ENCODE measurements at places on chromosomes 3 and 15.

DNA sequence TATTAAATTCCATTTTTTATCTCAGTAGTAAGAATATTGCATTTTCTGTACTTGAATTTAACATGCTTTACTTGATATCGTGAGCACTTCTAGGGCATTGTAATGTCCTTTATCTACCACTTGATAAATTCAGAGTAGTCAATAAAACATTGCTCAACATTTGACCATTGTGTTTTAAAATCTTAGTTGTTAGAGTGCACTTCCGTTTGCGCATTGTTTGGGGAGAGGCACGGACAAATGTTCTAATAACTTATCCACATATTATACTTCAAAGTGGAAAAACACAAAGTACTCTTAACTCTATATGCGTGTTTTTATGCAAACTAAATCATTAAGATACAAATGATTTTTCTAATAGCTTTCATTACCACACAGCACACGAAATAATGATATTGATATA, 419 bp downstream of the FAM227B start:
- DNase-seq: no peak

- no peak for DNase-seq
These were observed 32.6 kb downstream of the RFX7 start for GRCh38 chr15:56211064-56211463.

DNA sequence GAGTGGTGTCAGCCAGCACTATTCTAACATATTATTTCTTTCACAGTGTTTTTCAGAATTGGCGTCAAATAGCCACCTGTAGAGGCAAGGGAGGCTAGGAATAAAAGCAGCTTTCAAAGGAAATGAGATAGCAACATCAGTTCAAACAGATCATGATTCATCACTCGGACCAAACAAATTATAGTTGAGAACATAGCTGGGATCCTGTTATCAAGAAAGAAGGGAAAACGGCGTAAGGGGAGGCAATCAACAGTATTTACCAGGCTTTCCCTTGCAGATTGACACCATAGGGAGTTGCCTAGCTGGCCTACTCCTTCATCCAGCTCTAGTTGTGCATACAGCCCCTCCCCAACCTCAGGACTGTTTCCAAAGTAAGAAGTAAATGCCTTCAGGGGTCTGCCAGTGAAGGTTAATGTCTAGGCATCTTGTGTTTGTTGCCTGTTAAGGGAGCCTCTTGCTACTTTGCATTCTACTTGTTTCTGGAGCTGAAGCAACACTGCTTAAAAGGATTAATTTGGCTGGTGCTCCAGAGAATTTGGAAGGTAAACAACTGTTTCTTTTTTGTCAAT, 286.5 kb downstream of the NSUN3 start:
- no peak for DNase-seq

DNA sequence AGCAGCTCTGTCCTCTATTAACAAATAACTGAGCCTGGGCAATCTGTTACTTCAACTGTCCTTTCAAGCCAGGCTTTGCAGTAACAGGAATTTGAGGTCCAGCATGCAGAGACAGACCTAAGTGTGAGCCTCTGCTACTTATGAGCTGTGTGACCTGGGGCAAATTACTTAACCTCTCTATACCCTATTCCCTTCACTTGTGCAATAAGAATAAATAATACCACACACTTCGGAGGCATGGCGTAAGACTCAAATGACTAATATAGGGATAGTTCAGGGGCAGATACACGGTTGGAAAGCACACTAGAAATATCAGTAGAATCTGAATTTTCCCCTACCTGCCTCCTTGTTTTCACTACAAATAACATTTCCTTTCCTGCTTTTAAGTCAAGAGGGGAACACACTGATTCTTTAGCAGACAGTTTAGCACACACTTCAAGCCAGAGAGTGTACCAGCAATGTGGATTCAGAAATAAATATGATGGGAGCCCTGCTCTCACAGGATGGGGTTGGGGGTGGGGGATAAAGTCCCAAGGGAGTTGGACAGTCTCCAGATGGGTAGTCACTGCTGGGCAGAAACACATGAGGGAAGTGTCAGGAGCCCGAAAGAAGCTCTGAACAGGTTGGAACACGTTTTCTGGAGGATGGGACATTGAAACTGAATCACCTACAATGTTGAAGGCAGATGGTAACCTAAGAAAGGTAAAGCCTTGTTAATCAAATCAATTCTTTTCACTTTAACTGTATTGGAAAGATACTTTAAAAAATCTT, 61.8 kb upstream of the RBP1 start:
- DNase-seq: no peak

DNA sequence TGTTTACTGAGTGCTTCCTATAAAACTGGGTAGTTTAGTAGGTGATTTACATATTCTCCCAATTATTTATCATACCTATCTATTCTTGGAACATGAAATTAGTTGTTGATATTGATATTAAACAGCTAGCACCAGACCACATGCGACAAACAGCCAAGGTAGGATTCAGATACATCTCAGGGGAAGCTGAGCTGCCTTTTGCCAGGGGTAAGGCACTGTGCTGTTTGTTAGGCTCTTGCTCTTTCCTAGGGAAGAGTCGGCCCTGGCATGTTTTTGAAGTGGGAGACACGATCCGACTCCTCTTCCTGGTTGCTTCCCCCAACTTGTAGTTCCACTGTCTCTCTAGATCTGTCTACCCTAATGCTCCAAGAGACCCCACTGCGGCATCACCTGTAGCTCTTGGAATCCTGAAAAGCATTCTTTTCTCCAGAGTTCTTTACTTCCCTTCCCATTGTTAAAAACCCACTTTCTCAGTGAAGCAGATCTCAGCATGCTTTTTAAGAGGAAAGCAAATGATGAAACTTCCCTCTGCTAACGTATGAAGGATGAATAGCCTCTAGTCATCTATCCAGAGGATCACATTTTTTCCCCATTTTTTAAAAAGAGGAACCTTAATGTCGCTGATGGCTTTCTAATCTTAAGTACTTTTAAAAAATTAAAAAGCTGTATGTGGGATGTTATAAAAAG, 138.4 kb downstream of the GHSR start:
- no peak for DNase-seq

DNA sequence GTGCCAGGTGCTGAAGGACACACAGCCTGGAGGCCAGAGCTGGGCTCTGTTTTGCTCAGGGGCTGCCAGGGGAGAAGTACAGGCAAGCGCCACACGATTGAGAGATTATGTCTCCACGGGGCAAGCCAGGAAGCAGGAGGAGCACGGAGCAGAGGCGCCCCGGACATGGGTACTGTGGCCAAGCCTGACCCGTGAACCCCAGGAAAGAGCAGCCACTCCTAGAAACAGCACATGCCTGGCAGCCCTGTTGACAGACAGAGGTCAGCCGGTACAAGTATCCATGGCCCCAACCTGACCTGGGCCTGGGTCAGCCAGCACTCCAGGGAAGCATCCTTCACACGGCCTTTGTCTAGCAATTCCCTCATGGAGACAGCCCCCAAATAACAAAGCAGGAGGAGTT, 89.4 kb downstream of the ADAMTS17 start:
- DNase-seq: no peak

DNA sequence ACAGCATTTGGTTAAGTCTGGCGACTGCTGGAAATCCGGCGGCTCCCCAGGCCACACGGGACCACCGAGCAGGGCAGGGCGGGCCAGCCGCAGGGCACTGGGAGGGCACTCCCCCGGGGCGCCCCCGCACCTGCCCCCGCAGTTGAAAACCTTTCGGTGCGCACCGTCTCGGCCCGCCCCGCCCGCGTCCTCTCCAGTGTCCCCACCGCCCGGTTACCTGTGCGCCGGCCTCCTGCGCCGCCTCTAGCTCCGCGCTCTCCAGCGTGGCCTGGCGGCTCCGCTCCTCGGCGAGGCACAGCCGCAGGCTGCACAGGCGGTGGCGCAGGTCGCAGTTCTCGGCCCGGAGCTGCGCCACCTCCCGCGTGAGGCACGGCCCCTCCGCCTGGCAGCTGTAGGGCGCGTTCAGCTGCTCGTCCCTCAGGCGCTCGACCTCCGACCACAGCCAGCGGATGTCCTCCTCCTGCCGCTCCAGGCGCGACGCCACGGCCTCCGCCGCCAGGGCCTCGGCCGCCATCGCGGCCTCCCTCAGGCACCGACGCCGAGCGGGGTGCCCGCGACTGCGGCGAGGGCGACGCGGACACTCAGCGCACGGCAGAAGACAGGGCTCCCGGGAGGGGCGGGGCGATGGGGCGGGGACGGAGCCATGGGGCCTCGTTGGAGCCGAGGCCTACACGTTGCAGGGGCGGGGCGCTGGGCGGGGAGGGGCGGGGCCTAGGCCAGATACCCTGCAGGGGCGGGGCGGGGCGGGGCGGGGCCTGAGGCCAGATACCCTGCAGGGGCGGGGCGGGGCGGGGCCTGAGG, at the start of gene TARS3:
TARS3 (minus strand) TSS at position 600 of the 801 bp plus-strand sequence; CDS start at position 514, 86 bp downstream.
- DNase-seq: peak; percentile 93

- peak; percentile 98 for DNase-seq
These were observed 45.6 kb downstream of the LRTM1 start for GRCh38 chr3:54882129-54882833.

DNA sequence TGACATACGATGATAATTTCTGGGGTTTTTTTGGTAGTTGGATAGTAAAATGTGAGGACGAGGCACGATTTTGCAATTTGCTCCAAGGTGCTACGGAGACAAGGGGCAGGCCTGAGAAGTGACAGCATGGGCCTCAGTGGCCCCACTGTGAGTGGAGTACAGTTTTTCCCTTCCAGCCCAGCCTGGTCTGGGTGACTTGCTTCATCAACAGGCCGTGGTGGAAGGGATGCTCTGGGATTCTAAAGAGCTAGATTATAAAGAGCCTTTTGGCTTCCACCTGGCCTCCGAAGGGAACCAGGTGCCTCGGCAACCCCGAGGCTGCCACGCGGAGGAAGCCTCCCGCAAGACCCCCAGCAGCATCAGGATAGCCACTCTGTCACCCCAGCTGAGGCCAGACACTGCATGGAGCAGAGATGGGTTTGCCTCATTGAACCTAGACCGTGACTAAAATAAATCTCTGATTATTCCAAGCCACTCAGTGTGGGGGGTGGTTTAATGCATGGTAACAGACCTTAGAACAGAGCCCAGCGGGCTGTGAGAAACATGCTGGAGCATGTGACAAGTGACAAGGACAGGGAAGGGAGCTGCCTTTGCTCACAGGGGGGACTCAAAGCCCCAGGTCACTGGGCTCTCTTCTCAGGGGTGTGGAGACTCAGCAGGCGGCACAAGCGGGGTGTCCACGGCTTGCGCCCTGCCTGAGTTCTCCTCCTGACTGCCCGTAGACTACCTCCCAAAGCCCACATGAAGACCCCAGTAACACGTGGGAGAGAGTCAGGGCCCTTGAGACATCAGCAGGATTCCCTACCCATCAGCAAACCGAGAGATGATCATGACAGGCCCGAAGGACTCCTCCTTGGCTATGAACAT, 22.6 kb upstream of the SLC41A3 start:
- no peak for DNase-seq

DNA sequence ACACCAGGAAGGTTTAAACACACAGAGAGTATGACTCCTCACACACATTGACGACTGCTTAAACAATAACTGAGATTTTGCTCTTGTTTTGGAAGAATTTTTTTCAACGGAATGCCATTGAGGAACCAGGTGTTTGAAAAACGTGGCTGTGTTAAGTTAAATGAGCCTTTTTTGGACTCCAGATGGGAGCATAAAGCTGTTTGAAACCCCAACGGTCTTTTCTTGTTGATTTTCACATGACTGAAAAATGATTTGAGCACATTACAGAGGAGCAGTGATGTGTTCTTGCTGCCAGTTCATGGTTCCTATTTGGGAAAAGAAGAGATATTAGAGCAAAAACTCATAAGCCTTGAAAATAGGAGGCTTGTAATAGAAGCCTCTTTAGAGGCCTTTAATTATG, 97.8 kb upstream of the SELENOK start:
- no peak for DNase-seq

GRCh38 chr15:62896380-62896866, 146.1 kb upstream of the TPM1 start:
- DNase-seq: no peak

- DNase-seq: no peak
These were observed 144.0 kb downstream of the SEMA6D start for GRCh38 chr15:47861111-47861903.

GRCh38 chr3:110180733-110181132, 843.4 kb upstream of the DPPA4 start:
- peak; percentile 34 for DNase-seq

DNA sequence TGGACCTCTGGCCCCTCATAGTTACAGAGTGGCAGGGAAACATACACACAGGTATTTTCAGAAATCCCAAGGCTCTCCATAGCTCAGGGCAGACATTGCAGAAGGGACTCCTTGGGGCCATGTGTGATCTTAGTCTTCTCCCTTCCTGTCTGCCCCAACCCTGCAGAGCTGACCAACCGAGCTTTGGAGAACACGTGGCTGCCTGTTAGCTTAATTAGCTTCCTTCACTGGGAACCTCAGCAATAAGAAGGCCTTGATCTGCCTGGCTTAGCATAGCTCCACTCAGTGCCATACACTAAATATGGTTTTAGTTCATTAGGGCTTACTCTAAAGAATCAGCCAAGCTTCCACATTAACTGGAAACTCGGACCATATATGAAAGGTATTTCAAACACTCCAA, 12.3 kb downstream of the LYZL4 start:
- DNase-seq: no peak

DNA sequence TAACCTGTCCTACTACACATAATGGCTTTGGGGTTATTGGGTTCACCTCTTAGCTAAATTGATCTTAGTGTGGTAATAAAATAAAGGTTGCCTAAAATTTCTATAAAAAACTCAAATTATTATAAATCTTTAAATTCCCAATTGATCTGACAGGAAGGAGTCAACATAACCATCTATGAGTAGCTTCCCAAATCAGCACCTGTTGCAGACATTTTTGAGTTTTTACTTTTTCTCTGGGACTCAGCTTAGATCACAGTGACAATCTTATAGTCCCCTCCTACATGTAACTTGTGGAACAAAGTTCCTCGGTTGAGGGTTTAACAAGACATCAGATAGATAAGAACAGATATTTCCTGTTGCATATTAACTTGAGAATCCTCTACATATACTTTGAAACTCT, 601.0 kb downstream of the TUSC7 start:
- no peak for DNase-seq

All from fibroblast of skin of scalp (primary cell).